ENCODE measurements at places on chromosomes 7 and 10. TPM values are rescaled to one million over a fixed set of nuclear protein-coding genes. Genes with fewer than 3 reads are reported as not detected.

The RPEL1 gene
- not detected for total RNA-seq

The PDE1C gene
- not detected for total RNA-seq

The GPR141 gene
- 3.8 TPM for total RNA-seq

The TMEM140 gene
- 51.4 TPM for total RNA-seq

The CC2D2B gene
- 1.2 TPM for total RNA-seq

All from mononuclear cell (primary cell).